ENCODE measurements at places on chromosomes 12 and 14.
A peak's percentile ranks its signal among the peaks of the same experiment; 100 is the strongest.

GRCh38 chr14:80764921-80765507, 176.5 kb downstream of the CEP128 start:
- no peak for DNase-seq

GRCh38 chr14:67385618-67386017, 25.5 kb downstream of the EIF2S1 start:
- no peak for DNase-seq

DNA sequence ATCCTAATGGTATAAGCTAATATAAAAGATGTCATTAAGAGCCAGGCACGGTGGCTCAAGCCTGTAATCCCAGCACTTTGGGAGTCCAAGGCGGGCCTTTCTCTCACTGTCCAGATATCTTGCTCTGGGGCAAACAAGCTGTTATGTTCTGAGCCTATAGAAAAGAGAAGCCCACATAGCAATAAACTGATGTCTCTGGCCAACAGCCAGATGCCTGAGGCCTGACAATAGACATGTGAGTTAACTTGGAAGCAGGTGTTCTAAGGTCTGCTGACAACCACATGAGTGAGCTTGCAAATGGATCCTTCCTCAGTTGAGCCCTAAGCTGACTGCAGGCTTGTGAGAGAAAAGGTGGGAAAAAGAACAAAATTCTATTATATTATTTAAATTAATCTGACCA, 25.0 kb downstream of the YAF2 start:
- DNase-seq = no peak

DNA sequence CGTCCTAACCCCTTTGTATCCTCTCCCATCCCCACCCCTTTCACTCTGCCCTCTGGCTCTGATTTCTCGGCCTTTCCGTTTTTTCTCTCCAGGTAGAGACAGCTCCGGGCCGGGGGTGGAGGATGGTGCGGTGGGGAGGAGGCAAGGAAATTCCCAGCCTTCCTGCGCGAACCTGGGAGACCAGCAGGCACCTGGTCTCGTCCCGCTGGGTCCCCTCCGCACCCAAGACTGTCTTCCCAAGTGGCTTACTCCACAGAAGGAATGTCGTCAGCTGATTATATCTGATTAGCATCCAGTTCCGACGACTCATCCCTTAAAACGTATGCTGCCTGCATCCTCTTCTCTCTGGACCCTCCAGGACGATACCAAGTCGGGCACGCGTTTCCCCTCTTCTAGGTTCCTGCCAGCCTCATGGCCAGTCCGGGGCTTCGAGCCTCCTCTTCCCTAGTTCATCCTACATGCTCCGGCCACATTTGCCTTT, 42.2 kb upstream of the CAPRIN2 start:
- no peak for DNase-seq

DNA sequence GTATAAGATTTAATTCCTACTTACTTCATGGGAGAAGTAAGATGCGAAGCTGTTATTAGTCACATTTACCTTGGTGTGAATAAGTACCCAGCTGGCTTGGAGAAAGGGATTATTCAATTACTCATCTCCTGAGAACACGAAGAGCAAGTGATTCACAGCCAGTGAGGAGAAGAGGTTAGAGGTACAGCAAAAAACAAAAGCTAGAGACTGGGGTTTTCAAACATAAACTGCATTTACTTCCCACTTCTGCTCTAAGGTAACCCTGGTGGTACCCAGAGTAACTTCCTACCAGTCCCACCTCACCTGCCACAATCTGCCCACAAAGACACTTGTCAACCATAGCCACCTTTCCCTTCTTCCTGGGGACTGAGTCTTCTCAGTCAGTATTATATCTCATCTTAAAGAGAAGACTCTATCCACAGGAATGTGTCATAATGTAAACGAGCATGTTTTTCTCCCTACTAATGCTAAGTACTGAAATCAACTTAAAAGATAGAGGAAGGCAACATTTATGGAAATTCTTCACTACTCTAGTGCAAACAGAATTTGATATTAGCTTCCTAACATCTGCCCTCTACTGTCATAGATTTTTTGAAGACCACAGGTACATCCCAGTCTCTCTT, 6.0 kb upstream of the IL22 start:
- DNase-seq = peak; percentile 67

GRCh38 chr14:71372411-71372838, 465.2 kb downstream of the PCNX1 start:
- no peak for DNase-seq

DNA sequence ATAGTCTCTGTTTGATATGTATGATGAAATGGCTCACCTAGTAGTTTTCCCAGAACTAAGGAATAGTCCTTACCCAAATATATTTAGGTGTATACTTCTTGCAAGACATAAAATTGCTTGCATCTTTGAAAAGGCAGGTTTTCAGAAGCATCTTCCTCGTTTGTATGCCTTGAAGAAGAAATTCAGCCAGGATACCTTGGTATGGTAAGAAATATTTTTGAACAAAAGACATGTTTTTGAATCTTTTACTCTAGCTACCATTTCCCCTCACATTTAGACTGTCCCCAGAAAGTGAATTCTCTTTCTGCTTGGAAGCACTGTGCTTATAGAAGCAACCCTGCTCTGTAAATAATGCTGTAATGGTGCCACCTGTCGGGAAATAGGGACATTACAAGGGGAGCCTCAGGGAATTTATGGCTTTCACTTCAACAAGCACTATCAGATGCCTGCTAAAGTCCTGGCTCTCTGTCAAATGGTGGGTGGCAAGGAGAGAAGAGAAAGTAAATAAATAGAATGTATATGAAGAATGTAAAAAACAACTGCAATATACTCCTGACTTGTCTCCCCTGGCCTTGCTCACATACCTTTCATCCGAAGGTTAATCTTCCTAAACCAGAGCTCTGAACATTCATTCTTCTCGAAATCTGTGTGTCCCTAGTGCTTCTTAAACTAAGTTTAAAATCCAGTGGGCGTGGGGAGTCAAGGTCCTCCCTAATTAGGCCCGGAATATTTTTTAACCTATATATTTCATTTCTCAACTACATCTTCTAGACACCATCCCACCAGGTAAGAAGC, 6.1 kb downstream of the CCDC184 start:
- peak; percentile 81 for DNase-seq

DNA sequence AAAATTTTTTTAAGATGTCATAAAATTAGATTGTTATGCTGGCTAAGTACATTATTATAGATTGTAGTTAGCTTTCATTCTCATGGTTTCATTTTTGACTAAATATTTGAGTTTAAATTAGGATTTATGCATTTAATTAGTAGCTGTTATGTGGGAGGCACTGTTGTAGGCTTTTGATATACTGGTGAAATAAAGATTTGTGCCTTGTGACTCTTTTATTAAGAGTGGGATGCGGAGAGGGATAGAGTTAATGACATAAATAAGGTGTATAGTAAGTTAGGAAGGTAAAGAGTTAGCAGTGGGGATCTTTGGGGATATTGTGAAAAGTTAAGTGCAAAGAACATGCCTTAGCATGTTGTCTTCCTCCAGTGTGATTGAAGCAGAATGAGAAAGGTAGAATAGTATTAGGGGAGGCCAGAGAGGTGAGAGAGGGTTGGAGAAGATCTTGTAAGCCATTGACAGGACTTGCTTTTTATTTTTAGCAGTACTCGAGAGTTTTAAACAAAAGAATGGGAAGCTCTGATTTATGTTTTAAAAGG, 8.8 kb downstream of the ARHGAP5 start:
- DNase-seq = no peak

DNA sequence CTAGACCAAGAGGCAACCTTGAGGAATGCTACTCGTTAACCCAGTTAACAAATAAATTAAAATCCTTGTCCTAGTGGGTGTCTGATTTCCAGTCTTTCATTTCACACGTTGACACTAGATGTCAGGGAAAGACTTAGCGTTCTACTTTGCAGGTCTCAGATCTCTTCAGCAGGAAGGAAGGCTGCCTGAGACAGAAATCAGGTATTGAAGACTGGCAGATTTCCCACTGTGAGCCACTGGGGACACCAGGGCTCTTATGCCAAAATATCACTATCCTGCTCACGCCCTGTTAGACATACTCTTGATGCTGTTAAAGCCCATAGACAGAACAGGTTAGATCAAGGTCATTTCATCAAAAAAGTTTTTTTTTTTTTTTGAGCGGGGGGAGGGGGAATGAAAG, 33.0 kb downstream of the EMP1 start:
- DNase-seq = no peak

GRCh38 chr14:21047378-21047781, 5.2 kb downstream of the RNASE7 start:
- DNase-seq = no peak

DNA sequence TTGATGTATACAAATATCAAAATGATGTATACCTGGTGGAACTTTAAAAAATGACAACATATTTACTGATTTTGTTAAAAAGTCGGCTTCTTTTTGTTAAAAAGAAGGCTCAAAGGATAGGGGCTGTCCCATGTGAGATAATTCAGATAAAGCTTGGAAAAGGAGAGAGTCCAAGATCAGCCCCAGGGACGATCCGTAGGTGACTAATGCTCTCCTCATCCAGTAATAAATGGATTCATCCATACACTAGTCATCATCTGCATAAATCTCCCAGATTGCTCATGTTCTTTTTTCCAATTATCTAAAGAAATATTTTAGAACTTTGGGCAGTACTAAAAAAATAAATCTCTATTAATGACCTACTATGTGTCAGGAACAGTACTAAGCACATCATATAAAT, 23.4 kb upstream of the FSCB start:
- no peak for DNase-seq

GRCh38 chr12:131000000-131000486, 46.3 kb downstream of the ADGRD1 start:
- no peak for DNase-seq
